ENCODE measurements at places on chromosomes 12 and 14.

- DNase-seq, result no peak
Measured at GRCh38 chr12:120956579-120957300, 21.6 kb upstream of the HNF1A start.

GRCh38 chr12:43761500-43761899 is 2.7 kb downstream of the IRAK4 start:
- no peak for DNase-seq

DNA sequence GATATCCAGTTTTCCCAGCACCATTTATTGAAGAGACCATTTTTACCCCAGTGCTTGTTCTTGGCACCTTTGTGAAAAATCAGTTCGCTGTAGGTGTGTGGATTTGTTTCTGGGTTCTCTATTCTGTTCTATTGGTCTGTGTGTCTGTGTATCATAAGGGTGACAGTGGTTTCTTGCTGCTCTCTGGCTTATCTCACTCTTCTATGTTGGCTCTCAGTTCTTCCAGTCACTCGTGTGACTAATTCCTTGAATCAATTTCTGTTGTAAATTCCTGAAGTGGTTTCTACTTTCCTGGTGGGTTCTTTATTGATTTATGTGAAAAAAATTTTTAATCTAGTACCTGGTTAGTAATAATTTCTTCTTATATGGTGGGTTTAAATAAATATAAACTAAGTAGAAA is 58.3 kb downstream of the OTOGL start:
- no peak for DNase-seq

DNA sequence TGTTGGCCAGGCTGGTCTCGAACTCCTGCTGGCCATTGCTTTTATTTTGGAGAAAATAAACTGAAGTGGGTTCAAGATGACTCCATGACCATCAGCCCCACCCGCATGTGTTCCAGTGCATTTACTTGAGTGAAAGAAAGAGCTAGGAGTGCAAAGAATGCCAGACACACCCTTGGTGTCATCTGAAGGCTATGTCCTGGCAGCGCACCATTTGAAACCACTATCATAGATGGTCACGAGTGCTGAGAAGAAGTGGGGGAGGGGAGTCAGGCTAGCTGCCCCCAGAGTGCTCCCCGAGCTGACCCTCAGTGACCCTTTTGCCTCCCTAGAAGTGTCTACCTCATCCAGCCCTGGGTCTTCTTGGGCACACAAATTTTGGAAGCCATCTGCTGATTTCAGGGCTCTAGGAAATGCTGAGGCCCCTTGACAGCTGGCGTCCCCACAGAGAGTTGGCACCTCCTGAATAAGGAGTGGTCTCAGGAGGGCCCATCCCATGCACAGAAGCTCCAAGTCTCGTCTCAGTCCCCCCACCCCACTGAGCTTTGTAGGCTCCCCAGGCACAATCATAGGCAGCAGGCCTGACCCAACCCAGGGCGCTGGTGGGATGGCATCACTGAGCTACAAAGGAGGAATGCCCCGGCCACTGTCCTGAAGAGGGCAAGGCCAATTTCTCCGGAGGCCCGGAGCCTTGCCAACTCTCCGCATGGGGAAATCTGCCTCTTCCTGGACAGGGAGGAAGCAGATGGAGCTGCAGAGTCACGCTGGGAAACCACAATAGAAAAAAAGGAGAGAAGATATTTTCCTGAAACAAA is 28.0 kb downstream of the PXN start:
- DNase-seq, result no peak

DNA sequence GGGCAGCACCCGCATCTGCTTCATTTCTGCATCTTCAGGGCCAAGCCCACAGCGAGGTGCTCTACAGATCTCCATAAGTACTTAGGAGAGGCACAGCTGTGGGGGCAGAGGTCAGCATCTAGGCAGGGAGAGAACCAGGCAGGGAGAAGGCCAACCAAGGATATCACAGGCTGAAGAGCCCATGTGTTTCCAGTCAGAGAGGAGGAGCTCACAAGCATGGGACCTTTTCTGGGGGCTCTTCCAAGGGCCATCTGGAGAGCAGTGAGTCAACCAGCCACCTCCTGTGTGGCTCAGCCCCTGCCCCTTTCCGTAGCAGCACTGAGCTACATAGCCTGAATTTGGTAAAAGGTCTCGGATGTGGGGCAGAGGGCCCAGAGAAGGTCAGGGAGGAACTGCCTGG is 78.5 kb downstream of the ARL6IP4 start:
- DNase-seq, result no peak

- DNase-seq, result no peak
Measured at GRCh38 chr12:88163371-88163770, 21.3 kb downstream of the TMTC3 start.

DNA sequence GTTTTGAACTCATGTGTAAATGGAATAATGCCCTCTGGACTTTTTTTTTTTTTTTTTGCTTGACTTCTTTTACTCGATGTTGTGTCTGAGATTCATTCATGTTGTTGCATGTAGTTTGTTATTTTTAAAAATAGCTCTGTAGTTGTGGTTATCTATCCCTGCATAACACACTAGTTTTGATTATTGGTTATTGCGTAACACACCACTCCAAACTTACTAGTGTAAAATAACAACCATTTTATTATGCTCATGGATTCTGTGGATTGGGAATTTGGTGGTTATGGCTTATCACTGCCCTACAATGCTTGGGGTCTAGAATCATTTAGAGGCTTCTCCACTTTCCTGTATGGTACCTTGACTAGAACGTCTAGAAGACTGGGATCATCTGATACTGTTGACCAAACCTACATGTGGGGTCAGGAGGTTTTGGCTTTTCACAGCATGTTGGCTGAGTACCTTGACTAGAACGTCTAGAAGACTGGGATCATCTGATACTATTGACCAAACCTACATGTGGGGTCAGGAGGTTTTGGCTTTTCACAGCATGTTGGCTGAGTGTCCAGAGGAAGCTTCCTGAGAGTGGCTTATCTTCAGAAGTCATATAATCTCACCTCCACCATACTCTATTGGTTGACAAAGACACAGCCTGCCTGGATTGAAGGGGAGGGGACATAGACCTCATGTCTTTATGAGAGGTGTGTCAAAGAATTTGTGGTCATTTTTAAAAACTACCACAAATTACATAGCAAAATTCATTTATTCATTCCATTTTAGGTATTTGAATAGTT is 11.6 kb downstream of the VRK1 start:
- DNase-seq, result no peak

DNA sequence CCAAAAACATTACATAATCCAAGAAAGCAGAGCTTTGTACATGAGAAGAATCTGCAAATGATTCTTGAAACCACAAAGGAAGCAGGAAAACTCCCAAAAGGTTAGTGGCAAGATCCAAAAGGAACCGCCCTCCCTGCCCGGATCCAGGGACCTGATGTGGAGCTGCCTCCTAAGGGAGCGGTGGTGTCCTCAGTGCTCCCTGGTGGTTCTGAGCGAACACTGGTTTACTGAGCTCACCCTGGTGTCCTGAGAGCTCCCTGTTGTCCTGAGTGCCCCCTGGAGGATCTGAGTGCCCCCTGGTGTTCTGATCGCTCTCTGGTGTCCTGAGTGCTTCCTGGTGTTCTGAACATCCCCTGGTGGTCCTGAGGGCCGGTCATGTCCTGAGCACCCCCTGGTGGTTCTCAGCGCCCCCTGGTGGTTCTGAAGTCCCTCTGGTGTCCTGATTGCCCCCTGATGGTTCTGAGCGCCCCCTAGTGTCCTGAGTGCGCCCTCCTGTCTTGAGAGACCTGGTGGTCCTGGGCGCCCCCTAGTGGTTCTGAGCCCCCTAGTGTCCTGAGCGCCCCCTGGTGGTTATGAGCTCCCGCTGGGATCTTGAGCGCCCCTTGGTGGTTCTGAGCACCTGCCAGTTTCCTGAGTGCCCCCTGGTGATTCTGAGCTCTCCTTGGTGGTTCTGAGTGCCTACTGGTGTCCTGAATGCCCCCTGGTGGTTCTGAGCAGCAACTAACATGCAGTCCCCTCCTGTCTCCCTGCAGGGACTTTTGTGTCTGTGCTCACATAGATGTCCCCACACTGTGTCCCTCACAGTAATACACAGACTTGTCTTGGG is 891.1 kb downstream of the TMEM121 start:
- DNase-seq, result no peak

- no peak for DNase-seq
Measured at GRCh38 chr12:38610808-38611350, 294.3 kb downstream of the ALG10B start.

DNA sequence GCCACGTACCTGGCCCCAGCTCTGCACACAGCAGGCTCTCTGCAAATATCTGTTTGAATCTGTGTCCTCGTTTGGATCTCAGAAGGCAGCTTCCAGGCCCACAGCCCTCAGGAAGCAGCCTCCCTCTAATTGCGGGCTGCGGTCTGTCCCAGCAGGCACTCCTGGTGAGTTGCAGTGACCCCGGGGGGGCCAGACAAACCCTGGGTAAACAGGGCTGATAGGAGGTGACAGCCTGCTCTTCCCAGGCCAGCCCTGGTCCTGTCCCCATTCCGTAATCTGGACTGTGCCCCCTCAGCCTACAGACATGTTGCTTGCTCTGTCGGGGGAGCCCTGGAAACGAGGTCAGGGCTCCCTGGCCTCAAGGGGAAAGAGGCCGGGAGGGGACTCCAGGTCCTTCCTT is 2.0 kb downstream of the FOXN4 start:
- no peak for DNase-seq

- no peak for DNase-seq
Measured at GRCh38 chr12:75329918-75330826, at the start of gene CAPS2. Gene CAPS2, minus strand, starts transcription at chr12:75330324. Its CDS starts 3,826 bp downstream, at chr12:75326498.

DNA sequence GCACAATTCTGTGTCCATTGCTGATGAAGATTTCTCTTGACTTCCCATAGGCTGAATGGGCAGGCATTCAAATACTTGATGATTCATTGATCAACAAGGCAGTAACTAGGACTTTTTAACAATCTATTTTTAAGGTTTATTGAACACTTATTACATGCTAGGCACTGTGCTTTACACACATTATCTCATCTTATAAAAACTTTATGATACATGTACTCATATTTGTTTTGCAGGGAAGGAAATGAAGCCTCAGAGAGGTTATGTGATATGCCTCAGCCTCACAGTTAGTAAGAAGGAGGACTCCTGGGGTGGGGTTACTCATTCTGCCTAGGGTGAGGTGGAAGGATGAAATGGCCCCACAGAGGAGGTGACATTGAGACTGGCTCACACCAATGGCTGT is 12.9 kb upstream of the EMP1 start:
- DNase-seq, result no peak

- no peak for DNase-seq
Measured at GRCh38 chr14:30138567-30138966, 210.9 kb upstream of the PRKD1 start.

DNA sequence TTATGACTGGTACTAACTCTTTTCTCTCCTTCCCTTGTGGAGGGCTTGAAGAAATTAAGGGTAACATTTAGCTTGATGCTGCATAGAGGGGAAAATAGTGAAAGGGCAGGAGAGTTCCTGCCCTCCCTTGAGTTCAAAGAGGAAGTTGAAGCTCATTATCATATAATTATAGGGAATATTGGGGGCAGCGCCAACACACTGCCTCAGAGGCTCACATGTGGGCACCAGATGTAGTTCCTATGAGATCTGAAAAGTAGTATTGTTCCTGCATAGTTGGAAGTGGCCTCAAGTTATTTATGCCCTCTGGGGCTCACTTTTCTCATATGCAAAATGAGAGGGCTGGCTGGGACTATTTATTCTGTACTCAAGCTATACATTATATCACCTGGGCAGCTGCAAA is 33.0 kb upstream of the FGF23 start:
- no peak for DNase-seq

GRCh38 chr14:76081642-76082041 is 70.1 kb upstream of the GPATCH2L start:
- no peak for DNase-seq

DNA sequence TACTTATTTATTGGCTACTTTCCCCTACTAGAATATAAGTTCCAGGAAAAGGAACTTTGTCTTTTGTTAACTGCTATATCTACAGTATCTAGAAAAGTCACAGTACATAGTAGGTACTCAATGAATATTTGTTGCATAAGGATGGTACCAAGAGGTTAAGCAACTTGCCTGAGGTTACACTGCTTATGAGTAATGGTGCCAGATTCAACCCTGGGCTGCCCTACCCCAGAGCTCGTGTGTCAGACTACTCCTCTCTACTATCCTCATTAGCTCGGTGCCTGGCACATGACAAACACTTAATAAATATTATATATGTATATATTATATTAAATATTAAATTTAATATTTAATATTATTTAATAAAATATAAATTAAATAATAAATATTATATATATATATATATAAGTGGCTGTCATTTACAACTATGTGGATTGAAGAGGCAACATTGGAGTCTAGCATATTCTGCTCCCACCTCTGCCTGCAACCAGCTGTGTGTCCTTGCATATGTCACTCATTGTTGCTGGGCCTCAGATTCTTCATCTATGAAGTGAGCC is 25.4 kb downstream of the UTP20 start:
- DNase-seq, result no peak

GRCh38 chr14:96084796-96085195 is 45.6 kb downstream of the C14orf132 start:
- no peak for DNase-seq

DNA sequence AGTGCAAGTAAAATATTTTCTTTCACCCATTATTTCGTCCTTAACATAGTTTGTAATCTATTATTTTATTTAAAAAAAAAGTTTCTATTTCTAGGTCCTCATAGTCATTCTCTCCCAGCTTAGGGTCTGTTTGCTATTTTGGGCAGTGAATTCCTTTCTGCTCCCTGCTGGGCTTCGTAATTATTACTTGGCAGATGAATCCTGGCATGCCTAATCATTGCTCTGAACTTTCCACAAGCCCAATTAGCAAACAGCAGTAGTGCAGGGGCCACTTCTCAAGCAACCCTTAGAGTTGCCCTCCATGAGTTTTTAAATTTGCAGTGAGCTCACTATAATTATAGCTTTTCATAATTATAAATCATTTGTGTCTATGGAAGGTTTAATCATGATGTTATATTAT is 1378.3 kb upstream of the SEL1L start:
- DNase-seq, result no peak

- DNase-seq, result no peak
Measured at GRCh38 chr14:53491256-53491883, 338.2 kb upstream of the DDHD1 start.

GRCh38 chr14:63692310-63693020 is 35.4 kb downstream of the SGPP1 start:
- no peak for DNase-seq

- DNase-seq, result no peak
Measured at GRCh38 chr14:104221071-104221625, 82.8 kb downstream of the KIF26A start.

DNA sequence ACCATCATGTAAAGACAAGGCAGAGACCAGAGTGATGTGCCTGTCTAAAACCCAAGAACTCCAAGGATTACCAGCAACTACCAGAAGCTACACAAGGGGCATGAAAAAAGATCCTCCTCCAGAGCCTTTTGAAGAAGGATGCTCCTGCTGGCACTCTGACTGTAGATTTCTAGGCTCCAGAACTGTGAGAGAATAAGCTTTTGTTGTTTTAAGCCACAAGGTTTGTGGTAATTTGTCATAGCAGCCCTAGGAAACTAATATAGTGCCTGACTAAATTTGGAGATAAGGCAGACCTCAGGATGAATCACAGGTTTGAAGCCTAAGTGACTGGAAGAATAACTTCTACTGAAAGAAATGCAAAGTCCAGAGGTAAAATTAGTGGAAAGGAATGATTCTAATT is 132.9 kb downstream of the CEP83 start:
- no peak for DNase-seq

GRCh38 chr12:79262938-79263337 is 398.4 kb downstream of the SYT1 start:
- DNase-seq, result no peak

Measured in keratinocyte (primary cell).